ENCODE measurements at places on chromosomes 1 and 21.

- DNase-seq: no peak
Observed at GRCh38 chr21:28298251-28298672, 694.4 kb downstream of the LTN1 start.

DNA sequence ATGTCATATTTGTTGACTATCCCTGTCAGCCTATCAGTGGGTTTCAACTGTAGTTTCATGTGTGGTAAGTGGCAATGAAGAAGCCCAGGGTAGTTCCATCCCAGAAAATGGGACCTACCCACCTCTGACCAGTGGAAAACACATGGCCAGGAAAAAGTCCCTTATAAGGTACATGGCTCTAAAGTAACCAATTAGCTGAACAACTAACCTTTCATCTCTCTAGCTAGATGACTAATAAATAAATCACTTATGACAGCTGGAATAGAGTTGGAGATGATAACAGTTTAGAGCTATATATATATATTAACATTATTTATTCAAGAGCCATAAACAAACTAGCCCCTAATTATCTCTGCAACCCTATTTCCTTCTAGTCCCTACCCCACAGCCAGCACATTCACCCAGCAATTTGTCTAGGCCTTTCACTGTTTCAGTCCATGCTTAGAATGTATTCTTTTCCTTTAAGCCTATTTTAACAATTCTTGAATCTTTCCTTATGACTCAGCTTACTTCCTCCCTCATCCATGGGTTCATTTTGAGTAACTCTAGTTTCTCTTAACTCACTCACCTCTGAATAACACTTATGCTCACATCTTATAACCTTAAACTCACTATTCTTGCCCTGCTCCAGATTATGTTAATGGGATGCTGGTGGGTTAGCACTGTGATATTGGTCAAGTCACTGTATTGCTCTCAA is 83.7 kb downstream of the TNFSF18 start:
- DNase-seq: no peak

GRCh38 chr1:30407865-30408580 is 315.4 kb downstream of the MATN1 start:
- no peak for DNase-seq

DNA sequence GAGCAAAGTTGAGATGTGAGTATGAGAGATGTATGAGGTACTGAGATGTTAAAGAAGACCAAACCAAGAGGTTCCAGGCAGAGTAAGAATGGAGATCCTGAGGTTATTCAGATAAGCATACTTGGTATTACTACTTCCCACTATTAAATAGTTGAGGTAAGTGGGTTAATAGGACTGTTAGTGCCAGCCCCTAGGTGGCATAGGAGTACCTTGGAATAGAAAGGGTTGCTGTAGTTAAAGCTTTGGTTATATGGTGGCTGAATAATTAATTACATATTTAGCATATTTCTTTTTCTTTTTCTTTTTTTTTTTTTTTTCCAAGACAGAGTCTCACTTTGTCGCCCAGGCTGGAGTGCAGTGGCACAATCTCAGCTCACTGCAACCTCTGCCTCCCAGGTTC is 397.9 kb upstream of the TMPRSS15 start:
- DNase-seq: no peak

DNA sequence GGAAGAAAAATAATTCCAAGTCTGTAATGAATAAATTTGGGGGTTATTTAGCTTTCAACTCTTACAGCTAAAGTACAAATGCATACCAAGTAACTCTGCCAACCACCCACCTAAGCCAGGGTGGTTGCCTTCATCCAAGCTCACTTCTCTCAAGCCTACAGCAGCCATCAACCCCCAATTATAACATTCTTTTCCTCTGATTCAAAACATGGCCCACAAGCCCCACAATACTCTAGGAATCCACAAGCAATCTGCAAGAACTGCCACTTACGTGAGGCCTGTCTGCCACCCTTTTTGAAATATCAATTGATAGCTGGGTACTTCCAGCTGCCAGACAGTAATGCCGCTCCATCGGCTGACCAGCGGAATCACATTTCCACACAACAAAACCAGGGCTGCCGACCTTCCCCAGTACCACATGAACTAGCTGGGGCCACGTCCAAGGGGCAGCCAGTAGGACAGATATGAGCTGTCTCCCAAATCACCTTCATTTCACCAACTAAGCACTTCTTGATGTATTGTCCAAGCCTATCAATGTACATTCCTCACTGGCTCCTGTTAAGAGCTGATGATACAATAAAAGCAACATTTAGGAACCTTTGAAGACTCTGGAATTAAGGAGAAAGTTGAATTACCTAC is 3.2 kb downstream of the LBR start:
- DNase-seq: no peak
